CD4-positive, alpha-beta memory T cell (primary cell): ENCODE measurements at places on chromosomes 3 and 15. TPM values are rescaled to one million over a fixed set of nuclear protein-coding genes. Genes with fewer than 3 reads are reported as not detected.

DNA sequence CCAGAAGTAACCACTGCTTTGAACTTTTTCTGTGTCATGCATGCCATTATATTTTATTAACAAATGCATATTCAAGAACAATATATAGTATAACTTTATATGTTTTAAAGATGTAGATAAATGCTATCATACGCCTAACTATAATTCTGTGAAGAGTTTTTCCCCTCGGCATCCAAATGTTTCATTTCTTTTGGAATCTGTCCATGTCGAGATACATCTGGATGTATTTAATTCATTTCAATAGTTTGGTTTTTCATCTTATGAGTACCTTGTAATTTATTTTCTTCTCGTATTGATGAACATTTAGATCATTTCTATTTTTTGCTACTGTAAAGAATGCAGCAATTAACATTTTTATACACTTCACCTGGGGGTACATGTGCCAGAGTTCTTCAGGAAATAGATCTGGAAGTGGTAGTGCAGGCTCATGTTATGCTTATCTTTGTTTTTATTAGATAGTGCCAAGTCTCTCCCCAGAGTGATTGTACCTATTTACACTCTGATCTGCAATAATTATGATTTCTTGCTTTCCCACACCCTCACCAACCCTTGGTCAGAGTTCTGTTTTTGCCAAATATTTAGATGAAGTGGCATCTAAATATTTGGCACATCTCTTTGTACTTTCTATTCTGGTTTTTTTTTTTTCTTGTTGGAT, 29.7 kb downstream of the USP13 start:
- H3K27me3 ChIP-seq, result no peaks in the 10 kb centered on the region
- no peak overlapping the region for H3K27ac ChIP-seq
- no peak overlapping the region for H3K4me3 ChIP-seq
- H3K4me1 ChIP-seq, result no peaks in the 10 kb centered on the region
- no peak for DNase-seq

- H3K36me3 ChIP-seq, result no peaks in the 10 kb centered on the region
- DNase-seq, result no peak
- no peaks in the 10 kb centered on the region for H3K4me1 ChIP-seq
- H3K27ac ChIP-seq, result no peak overlapping the region
Observed at GRCh38 chr3:123971406-123971805, 10.4 kb upstream of the CCDC14 start.

GRCh38 chr3:172787746-172788145, 37.2 kb downstream of the ECT2 start:
- no peaks in the 10 kb centered on the region for H3K4me1 ChIP-seq
- no peak for DNase-seq
- no peaks in the 10 kb centered on the region for H3K27me3 ChIP-seq
- H3K4me3 ChIP-seq, result no peak overlapping the region
- H3K27ac ChIP-seq, result no peak overlapping the region

- H3K27ac ChIP-seq, result no peak overlapping the region
- no peaks in the 10 kb centered on the region for H3K27me3 ChIP-seq
- no peaks in the 10 kb centered on the region for H3K36me3 ChIP-seq
- no peak for DNase-seq
- no peak overlapping the region for H3K4me3 ChIP-seq
Observed at GRCh38 chr3:60355825-60356224, 895.4 kb downstream of the FHIT start.

GRCh38 chr3:131806736-131807135, 228.1 kb downstream of the CPNE4 start:
- no peaks in the 10 kb centered on the region for H3K36me3 ChIP-seq
- no peak for DNase-seq
- H3K4me1 ChIP-seq, result no peaks in the 10 kb centered on the region
- no peak overlapping the region for H3K27ac ChIP-seq
- no peaks in the 10 kb centered on the region for H3K27me3 ChIP-seq

- no peaks in the 10 kb centered on the region for H3K36me3 ChIP-seq
- no peak overlapping the region for H3K4me3 ChIP-seq
- no peak for DNase-seq
- H3K27ac ChIP-seq, result no peak overlapping the region
- peaks cover 8% of the 10 kb centered on the region for H3K27me3 ChIP-seq
Observed at GRCh38 chr15:81115054-81115939, 18.8 kb upstream of the CFAP161 start.

GRCh38 chr15:101501703-101502373, 12.3 kb upstream of the PCSK6 start:
- H3K36me3 ChIP-seq, result no peaks in the 10 kb centered on the region
- no peak overlapping the region for H3K4me3 ChIP-seq
- no peaks in the 10 kb centered on the region for H3K27me3 ChIP-seq
- peak; percentile 27 for DNase-seq

- H3K36me3 ChIP-seq, result no peaks in the 10 kb centered on the region
- H3K27ac ChIP-seq, result no peak overlapping the region
- no peaks in the 10 kb centered on the region for H3K27me3 ChIP-seq
- no peak overlapping the region for H3K4me3 ChIP-seq
- DNase-seq, result no peak
Observed at GRCh38 chr3:123587401-123587800, 2.5 kb upstream of the HACD2 start.

- DNase-seq, result no peak
- no peaks in the 10 kb centered on the region for H3K4me1 ChIP-seq
- H3K27me3 ChIP-seq, result no peaks in the 10 kb centered on the region
- H3K4me3 ChIP-seq, result no peak overlapping the region
Observed at GRCh38 chr3:85881833-85882393, 923.1 kb downstream of the CADM2 start.

- DNase-seq, result no peak
- no peak overlapping the region for H3K27ac ChIP-seq
- no peak overlapping the region for H3K4me3 ChIP-seq
- H3K27me3 ChIP-seq, result no peaks in the 10 kb centered on the region
- H3K4me1 ChIP-seq, result no peaks in the 10 kb centered on the region
Observed at GRCh38 chr3:117010318-117010717, 300.7 kb downstream of the TUSC7 start.

- no peaks in the 10 kb centered on the region for H3K4me1 ChIP-seq
- H3K27me3 ChIP-seq, result no peaks in the 10 kb centered on the region
Observed at GRCh38 chr15:73440571-73440970, 2.4 kb upstream of the REC114 start.

DNA sequence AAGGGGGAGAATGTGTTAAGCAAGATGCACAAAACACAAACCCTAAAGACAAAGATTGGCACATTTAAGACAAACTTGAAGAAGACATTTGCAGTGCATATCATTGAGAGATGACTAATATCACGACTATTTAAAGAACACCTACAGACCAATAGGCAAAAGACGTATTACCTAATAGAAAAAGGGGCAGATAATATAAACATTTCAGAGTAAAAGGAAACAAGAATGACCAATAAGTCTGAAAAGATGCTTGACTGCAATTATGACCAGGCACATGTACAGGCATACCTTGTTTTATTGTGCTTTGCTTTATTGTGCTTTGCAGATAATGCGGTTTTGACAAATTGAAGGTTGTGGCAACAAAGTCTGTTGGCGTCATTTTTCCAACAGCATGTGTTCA, 4.9 kb downstream of the HACD3 start:
- no peak overlapping the region for H3K4me3 ChIP-seq
- H3K36me3 ChIP-seq, result no peaks in the 10 kb centered on the region
- H3K27me3 ChIP-seq, result no peaks in the 10 kb centered on the region
- DNase-seq, result no peak

DNA sequence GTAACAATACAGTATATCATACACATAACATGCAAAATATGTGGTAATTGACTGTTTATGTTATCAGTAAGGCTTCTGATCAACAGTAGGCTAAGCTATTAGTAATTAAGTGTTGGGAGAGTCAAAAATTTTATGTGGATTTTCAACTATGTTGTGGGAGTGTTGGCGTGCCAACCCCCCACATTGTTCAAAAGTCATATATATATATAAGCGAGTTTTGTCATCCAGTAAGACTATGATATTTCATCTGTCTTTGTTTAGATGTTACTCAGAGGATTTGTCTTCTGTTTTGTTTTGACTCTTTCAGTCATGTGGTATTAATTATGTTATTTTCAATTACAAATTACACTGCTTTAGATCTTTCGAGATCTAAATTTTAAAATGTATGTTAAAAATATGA, 51.0 kb upstream of the RAP2B start:
- H3K27ac ChIP-seq, result no peak overlapping the region
- H3K36me3 ChIP-seq, result no peaks in the 10 kb centered on the region
- H3K4me3 ChIP-seq, result no peak overlapping the region
- H3K4me1 ChIP-seq, result no peaks in the 10 kb centered on the region

- H3K36me3 ChIP-seq, result no peaks in the 10 kb centered on the region
- H3K27me3 ChIP-seq, result no peaks in the 10 kb centered on the region
- no peak overlapping the region for H3K27ac ChIP-seq
Observed at GRCh38 chr3:184666442-184666841, 45.4 kb downstream of the MAGEF1 start.

GRCh38 chr15:59257140-59257539, 50.5 kb downstream of the LDHAL6B start:
- H3K27ac ChIP-seq, result no peak overlapping the region
- no peak for DNase-seq

- H3K27ac ChIP-seq, result no peak overlapping the region
- H3K4me3 ChIP-seq, result no peak overlapping the region
- DNase-seq, result no peak
- H3K36me3 ChIP-seq, result no peaks in the 10 kb centered on the region
- no peaks in the 10 kb centered on the region for H3K4me1 ChIP-seq
Observed at GRCh38 chr15:99983171-99983885, 250.1 kb upstream of the LYSMD4 start.

DNA sequence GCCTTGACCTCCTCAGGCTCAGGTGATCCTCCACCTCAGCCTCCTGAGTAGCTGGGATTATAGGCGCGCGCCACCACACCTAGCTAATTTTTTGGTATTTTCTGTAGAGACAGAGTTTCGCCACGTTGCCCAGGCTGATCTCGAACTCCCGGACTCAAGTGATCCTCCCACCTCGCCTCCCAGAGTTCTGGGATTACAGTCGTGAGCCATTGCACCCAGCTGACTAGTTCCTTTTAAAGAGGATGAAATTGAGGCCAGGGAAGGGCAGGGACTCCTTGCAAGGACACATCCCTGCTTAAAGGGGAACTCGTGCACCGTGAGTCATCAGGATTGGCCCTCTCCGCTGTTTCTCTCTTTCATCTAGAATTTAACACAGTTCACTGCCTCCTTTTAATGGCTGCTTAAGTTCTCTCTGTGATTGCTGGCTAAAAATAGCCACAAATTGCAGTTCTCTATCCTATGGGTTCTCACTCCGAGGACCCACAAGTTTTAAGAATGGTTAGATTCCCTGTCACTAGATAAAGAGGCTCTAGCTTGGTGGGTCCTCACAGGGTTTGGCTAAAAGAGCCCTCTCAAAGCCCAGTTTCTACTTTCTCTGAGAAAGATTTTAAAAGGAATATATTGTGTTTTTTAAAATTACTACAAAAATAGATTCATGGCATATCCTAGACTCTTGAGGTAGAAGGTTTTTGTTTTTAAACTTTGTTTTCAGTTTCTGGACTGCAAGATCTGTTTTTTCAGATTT, 1.4 kb downstream of the CRTAP start:
- no peak for DNase-seq
- H3K27ac ChIP-seq, result no peak overlapping the region

DNA sequence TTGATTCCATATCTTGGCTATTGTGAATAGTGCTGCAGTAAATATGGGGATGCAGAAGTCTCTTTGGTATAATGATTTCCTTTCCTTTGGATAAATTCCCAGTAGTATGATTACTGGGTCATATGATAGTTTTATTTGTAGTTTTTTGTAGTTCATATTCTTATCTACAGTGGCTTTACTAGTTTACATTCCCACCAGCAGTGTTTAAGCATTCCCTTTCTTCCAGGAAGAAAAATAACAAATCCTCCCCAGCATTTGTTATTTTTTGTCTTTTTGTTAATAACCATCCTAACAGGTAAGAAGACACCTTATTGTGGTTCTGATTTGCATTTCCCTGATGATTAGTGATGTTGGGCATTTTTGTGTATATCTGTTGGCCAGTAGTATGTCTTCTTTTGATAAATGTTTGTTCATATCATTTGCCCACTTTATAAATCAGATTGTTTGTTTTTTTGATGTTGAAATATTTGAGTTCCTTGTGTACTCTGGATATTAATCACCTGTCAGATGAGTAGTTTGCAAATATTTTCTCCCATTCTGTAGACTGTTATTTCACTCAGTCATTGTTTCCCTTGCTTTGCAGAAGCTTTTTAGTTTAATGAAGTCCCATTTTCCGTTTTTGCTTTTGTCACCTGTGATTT, 163.3 kb upstream of the THRB start:
- no peak for DNase-seq
- H3K4me3 ChIP-seq, result no peak overlapping the region
- no peaks in the 10 kb centered on the region for H3K4me1 ChIP-seq
- H3K36me3 ChIP-seq, result no peaks in the 10 kb centered on the region
- no peak overlapping the region for H3K27ac ChIP-seq

DNA sequence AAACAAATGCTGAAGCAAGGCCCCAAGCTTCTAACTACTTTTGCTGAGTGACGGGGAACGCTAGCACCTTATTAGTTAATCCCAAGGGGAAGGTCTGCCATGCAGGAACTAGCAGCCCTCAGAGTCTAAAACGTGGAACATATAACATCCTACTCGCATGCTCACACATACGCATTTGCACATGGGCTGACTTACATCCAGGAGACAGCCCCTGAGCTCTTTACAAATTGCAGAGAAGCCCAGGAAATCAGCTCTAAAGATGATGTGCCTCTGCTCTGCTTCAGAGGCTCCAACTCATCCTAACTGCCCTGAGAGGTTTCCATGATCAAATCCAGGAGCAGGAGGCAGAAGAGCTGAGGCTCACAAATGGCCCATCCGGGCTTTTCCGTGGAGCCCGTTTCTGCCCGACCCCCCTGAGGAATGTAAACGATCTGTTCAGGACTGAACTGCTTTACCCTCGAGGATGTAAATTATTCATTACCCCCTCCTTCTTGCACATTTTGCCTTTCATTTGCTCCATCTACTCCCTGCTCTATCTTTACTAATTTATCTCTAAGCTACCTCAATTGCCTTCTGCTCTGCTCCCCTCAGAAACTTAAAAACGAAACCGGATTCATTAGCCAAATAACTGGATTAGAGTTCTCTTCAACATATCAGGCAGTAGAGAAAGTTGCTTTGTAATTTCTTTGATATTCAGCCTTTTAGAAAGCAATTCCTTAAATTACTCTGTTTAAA, 141.9 kb upstream of the CCDC54 start:
- H3K27me3 ChIP-seq, result no peaks in the 10 kb centered on the region
- no peak overlapping the region for H3K27ac ChIP-seq
- peaks cover 4% of the 10 kb centered on the region for H3K4me1 ChIP-seq
- H3K36me3 ChIP-seq, result no peaks in the 10 kb centered on the region
- no peak for DNase-seq

RASGRP1 gene
- total RNA-seq, result 125 TPM

IQCF5 gene
- total RNA-seq, result not detected

GNB4 gene
- 0.96 TPM for total RNA-seq

GRK7 gene
- 0.25 TPM for total RNA-seq

ZNF501 gene
- total RNA-seq, result 7.4 TPM

STRIT1 gene
- not detected for total RNA-seq

CHRM5 gene
- not detected for total RNA-seq

TICRR gene
- total RNA-seq, result 0.14 TPM

ZPLD1 gene
- not detected for total RNA-seq

SCAANT1 gene
- total RNA-seq, result not detected

SPTBN5 gene
- 2.7 TPM for total RNA-seq
